ENCODE measurements at places on chromosomes 1 and 21.

DNA sequence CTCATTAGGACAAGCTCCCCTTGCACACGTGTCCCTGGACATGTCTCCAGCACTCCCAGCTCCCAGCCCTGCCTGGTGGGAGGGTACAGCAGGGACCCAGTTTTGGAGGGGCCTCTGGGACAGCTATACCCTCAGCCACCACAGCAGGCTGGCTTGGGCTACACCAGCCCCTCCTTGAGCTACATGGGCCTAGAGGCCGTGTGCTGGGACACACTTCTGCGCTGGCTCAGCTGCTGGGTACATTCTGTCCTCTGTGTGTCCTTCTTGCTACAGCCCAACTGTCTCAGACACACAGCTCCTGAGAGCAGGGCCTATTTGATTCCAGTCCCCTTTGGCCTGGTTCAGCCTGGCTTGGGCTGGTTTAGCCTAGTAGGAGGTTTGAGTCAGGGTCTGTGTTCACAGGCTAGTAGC is 26.7 kb downstream of the DMAP1 start:
- no peak for DNase-seq

GRCh38 chr1:6803357-6803756 is 18.1 kb downstream of the CAMTA1 start:
- DNase-seq, result peak; percentile 54

GRCh38 chr1:39800471-39800835 is 11.8 kb upstream of the BMP8B start:
- DNase-seq, result no peak

DNA sequence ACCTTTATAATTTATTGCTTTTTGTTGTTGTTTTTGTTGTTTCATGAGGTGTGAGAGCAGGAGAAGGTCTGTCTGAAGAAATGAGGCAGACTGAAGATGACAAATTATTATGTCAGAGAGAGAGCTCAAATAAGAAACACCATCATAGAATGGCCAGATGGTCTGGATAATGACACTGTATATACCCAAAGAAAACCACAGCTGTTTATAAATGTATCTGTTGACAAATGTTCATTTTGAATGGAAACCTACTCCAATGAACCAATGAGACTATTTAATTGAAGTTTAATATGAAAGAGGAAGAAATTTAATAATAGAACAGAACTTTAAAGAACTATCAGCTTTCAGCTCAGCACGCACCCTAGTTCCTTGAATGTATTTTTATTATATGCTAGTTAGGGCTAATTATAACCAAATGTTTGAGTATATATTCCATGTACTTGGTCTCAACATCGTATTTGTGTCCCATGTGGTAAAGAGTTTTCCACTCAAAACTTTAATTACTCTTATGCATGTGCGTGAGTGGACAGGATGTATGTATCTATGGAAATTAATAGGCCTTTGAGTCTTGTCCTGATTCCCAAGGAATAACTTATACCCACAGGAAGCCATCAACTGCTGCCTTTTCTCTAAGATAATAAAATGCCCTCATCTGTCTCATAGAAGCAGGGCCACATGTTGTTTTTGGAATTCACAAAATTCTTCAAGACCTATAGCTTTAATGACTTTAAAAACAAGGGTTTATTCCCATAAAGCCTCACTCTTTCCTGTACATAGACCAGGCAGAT is 202.7 kb downstream of the KCNK2 start:
- DNase-seq, result peak; percentile 61

GRCh38 chr1:54483875-54484437 is 64.1 kb upstream of the ACOT11 start:
- DNase-seq, result no peak

DNA sequence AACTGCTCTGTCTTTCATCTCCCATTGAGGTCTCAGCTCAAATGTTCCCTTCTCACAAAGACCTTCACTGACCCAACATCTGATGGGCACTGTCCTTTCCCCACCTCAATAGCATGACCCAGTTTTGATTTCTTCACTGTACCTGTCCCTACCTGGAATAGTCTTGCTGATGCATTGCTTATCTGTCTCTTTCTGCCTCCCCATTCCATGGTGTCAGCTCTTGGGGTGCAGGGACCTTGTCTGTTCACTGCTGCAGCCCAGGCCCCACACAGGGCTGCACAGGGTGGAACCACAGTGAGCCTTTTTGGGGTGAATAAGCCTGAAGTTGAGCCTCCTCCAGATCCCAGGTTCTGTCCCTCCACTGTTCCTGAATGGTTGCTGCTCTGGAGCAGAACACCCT is 414.9 kb downstream of the PTPRU start:
- DNase-seq, result no peak

GRCh38 chr1:113055570-113055969 is 17.4 kb upstream of the LRIG2 start:
- no peak for DNase-seq
